ENCODE measurements at places on chromosomes 4 and X.

- no peak for DNase-seq
These were observed 8.4 kb upstream of the VSIG1 start for GRCh38 chrX:108036298-108036973.

- DNase-seq, result no peak
These were observed 228.5 kb downstream of the AFF2 start for GRCh38 chrX:148728901-148729300.

DNA sequence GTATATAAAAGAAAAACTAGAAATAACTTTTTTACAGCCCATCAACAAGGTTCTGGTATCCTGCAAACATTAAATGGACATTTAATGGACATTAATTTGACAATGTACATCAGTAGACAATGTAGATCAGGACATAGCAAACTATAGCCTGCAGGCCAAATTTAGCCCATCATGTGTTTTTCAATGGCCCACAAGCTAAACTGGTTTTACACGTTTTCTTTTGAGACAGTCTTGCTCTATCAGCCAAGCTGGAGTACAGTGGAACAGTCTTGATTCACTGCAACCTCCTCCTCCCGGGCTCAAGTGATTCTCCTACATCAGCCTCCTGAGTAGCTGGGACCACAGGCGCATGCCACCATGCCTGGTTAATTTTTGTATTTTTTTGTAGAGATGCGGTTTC is 7.2 kb downstream of the ZNF630 start:
- no peak for DNase-seq

DNA sequence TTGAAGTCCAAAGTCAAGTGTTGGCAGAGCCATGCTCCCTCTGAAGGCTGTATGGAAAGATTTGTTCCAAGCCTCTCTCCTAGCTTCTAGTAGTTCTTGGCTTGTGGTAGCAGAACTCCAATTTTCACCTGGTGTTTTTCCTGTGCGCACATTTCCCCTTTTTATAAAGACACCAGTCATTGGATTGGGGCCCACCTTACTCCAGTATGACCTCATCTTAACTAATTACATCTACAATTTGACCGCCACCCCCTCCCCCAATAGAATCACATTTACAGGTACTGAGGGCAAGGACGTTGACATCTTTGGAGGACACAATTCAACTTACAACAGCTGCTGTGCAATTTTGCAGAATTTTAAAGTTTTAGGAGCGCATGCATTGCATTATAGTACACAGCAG is 16.8 kb downstream of the RAB39B start:
- DNase-seq, result no peak

- no peak for DNase-seq
These were observed 255.6 kb downstream of the LHFPL1 start for GRCh38 chrX:112424166-112424565.

GRCh38 chr4:100651499-100652175 is 133.8 kb upstream of the EMCN start:
- no peak for DNase-seq

- DNase-seq, result no peak
These were observed 409.1 kb upstream of the TEX13C start for GRCh38 chrX:124910611-124911010.

DNA sequence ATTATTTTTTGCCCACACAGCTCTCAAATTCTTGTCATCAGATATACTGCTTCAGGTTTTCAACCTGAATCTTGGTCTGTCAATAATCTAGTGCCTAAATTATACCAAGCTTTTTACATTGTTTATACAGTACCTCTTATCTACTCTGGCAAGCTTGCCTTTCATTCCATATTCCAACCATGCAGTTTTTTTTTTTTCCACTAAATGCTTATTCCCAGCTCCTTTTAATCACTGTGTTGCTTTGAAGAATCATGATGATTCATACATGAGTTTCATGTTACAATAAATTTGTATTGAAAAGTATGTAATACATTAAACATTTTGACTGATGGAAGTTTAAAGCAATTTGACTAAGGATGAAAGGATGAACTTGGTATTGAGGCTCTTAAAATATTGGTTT is 949.0 kb downstream of the CCSER1 start:
- no peak for DNase-seq

DNA sequence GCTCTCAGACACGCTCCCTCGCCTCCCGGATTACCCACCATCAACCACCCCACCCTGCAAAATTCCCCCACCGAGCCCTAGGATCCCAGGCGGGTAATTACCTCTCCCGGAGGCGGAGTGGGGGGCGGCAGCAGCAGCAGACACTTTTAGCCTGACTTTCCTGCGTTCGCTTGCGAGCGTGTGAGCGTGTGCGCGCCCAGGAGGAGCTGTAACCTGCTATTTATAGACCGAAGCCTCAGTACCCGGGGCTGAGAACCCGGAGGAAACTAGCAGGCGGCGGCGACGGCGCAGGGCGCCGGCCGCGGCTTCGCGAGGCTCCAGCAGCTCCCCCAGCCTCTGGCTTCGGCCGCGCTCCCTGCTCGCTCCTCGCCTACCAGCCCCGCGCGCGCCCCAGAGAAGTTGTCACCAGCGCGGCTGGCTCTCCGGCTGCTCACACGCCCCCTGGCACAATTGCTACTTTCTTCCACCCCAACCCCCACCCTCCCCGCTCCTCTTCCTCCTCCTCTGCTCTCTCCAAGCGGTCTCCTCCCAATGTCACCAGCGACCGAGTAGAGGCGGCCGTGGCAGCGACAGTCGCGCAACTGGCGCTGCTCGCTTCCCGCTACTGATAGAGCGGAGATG is at the start of gene INPP4B:
Gene INPP4B, minus strand, starts transcription at position 194 of the 621 bp plus-strand sequence.
- peak; percentile 14 for DNase-seq

GRCh38 chrX:105650986-105651385 is 171.4 kb upstream of the NRK start:
- DNase-seq, result no peak

DNA sequence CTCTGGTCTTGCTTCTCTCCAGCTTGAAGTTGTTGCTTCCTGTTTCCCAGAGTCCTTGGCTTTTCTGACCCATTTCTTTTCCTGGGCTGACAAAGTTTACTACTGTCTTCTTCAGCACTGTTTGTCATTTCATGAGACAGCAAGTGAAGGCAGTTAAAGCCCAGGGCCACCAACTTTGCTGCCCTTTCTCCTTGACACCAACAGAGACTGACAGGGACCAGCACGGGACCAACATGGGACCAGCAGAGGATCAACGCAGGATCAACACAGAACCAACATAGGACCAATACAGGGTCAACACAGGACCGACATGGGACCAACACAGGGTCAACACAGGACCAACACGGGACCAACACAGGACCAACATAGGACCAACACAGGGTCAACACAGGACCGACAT is 34.9 kb downstream of the RNF212 start:
- DNase-seq, result no peak

DNA sequence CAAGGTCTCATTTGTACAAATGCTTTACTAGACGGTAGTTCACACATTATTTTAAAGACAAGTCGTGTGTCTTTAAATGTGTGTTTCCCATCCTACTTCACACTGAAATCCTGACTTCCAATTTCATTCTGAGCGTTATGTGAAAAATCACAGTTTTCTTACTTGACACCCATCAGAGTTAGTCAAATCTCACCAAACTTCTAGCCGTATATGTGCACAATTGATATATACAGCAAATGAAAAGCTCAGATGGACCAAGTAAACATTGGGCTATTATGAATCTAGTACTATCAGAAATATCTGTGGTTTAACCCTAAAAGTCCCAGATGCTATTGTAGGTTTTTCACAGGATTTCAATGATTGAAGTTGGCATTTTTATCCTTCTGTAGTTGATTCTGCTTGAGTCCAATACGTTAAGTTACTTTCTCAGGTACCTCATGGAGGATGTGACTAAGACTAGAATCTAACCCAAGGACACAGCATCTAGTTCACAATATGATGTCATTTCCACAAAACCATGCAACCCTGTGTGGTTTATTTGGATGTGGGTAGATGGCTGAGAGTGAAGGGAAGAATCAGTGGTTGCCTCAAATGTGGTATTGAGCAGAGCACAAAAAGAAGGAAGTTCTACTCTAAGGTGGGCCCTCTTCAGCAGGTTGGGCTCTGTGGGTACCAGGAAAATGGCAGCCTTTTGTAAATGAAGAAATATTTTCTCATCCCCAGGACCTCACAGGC is 22.1 kb upstream of the TRIM60 start:
- no peak for DNase-seq
